Cardiac septum (tissue), 1 donor: ENCODE measurements at places on chromosomes 1 and 21.

DNA sequence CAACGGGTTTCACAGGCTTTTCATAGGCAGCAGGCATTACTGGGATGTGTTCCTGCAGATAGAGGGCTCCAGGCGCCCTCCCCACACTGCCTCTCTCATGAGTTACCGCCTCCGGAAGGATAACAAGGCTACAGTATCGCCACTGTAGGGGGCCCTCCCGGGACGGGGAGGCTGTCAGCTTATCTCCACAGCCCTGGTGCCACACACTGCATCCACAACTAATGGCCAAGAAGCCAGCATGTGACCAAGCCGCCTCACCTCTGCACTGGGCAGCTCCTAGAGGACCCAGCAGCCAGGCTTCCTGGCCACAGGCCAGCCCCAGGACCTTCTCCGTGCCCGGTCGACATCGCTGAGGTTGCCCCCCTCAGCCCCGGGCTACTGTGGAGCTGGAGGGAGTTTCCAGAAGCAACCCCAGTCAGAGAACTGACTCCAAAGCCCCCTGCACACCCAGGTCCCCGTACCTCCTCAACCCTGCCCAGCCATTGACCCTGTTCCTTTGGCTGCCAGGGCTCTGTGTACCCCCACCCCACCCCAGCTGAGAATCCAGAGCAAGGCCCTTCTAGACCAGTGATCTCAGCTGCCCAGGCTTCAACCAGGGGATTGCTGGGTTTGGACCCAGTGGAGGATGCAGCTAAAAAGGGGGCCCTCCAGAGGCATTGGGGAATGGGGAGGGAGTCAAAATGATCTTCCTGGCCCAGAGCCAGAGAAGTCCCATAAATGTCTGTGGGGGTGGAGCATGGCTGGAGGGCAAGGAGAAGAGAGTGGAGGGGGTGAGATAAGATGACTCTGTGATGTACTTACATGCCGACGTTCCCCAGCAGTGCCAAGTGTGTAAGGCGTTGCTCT lies 45.0 kb downstream of the NEK2 start:
- no peak for DNase-seq

- no peak for DNase-seq
Observed at GRCh38 chr1:28926629-28927265, 12.4 kb downstream of the EPB41 start.

DNA sequence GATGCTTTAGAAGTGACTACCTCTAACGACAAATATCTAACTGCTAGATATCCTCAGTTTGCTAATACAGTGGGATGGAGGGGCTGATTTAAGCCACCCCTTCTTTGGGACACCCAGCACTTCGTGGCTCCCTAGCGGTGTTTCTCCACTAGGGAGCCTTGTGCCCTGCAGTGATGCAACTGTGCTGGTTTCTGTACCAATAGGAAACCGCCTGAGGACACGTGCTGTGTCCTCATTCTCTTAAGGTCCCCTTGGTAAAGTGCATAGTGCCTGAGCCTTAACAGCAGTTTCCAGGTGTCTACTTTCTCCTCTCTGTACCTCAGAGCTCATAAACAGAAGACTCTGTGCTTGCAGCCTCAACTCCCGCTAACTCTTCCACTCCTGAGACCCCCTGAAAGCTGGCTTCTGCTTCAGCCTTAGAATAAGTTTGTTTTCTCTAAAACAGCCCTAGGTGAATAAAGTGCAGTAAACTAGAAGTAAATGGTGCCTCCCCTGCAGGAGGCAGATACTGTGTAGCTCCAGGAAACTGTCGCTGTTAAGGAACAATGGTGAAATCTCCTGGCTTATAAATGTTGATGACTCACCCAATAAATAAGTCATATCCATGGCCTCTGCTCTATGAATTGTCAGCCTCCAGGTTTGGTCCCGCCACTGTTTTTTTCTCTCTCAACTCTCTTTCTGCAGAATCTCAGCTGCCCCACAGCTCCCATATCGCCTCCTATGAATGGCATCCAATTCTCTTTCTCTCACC lies 130.4 kb downstream of the AK5 start:
- DNase-seq: no peak

- DNase-seq: no peak
Observed at GRCh38 chr1:87115891-87116290, 201.5 kb downstream of the HS2ST1 start.

GRCh38 chr21:15221799-15222386 lies 157.1 kb upstream of the NRIP1 start:
- no peak for DNase-seq

- DNase-seq: no peak
Observed at GRCh38 chr1:247400685-247401084, 15.3 kb upstream of the NLRP3 start.

GRCh38 chr1:6145396-6145750 lies 34.7 kb downstream of the CHD5 start:
- no peak for DNase-seq

DNA sequence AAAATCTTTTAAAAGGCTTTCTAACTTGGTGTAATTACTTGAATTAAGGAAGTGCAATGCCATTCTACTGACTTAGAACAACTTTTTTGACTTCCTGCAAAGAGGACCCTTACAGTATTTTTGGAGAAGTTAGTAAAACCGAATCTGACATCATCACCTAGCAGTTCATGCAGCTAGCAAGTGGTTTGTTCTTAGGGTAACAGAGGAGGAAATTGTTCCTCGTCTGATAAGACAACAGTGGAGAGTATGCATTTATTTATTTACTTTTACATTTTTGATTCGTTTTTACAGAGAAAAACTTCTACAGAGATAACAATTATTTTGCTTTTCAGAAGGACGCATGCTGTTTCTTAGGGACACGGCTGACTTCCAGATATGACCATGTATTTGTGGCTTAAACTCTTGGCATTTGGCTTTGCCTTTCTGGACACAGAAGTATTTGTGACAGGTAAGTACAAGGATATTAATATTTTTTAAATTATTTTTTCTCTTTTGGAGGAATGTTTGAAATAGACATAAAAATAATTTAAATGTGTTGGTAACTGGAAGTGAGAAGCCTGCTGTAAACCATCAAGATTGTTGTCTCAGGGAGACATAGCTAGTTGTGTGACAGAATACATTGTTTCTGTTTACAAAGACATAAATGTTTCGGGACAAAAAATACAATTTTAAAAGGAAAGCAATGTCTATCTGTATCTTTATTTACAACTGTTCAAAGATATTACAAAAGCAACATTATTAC lies at the start of gene PTPRC:
PTPRC (plus strand) TSS at position 147 of the 742 bp plus-strand sequence; CDS start at position 376, 229 bp downstream.
- no peak for DNase-seq

DNA sequence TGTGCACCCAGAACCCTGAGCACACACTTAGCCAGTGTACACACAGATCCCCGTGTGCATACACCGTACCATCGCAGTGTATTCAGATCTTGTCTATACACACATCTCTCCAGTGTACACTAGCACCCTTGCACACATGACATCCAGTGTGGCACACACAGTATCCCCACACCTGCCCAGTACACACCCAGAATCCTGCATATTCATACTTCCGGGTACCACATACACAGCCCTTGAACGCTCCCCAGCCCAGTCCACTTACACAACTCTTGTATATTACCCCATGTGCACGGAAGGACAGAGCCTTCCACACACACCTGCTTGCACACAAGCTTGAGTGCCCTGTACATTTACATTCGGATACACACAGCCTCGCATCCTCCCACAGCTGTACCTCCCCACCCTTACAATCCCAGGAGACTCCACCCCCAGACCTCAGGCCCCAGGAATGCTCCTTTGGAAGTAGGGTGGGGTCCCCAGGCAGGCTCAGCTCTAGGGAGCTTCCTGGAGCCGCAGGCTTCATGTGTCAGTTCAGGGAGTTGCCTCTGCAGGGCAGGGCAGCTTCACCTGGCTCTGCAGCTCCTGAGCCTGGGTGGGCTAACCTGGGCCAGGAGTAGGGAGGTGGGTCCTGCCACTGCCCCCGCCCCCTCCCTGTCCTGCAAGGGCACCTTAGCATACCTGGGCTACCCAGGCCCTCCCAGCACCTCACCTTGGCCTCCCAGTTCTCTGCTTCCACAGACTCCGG lies 46.2 kb downstream of the AHDC1 start:
- DNase-seq: no peak

DNA sequence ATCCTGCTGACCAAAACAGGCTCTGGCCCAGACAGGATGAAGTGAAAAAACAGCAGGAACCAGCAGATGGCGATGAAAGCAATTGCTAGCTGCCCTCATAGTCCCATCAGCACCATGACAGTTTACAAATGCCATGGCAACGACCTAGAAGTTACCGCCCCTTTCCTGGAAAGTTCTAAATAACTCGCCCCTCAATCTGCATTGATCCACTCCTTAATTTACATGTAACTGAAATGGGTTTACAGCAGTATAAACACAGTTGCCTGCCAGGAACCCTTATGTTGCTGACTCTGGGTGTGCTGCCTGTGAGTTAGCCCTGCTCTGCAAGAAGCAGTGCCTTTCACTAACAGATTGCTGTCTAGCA lies 65.5 kb upstream of the CR1L start:
- no peak for DNase-seq
